ENCODE measurements at places on chromosomes 6 and 20.
A peak's percentile ranks its signal among the peaks of the same experiment; 100 is the strongest.

DNA sequence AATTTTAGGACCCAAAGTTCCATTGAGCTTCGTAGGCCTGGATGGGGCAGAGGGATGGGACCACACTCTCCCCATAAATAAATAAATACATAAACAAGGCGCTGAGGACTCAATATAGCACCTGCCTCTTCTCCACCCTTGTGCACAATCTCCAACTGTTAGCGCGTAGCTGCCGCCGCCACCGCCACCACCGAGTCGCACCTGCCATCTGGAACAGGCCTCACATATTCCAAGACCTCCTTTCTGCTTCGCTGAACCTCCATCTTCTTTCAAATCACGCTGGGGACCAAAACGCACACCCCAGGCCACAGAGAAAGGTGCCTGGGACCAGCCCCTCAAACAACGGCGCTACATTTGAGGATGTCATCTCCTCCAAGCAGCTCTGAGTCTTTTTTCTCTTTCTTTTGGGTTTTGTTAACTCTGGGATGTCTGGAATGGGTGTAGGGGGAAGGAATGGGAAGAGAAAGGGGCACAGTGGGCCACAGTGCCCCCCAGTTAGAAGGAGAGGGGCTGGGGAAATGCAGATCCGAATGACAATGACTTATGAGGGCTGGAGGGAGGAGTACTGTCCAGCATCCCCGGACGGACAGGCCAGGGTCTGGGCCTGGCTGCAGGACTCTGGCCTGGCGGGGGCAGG lies 49.7 kb downstream of the NOL4L start:
- DNase-seq, result no peak

DNA sequence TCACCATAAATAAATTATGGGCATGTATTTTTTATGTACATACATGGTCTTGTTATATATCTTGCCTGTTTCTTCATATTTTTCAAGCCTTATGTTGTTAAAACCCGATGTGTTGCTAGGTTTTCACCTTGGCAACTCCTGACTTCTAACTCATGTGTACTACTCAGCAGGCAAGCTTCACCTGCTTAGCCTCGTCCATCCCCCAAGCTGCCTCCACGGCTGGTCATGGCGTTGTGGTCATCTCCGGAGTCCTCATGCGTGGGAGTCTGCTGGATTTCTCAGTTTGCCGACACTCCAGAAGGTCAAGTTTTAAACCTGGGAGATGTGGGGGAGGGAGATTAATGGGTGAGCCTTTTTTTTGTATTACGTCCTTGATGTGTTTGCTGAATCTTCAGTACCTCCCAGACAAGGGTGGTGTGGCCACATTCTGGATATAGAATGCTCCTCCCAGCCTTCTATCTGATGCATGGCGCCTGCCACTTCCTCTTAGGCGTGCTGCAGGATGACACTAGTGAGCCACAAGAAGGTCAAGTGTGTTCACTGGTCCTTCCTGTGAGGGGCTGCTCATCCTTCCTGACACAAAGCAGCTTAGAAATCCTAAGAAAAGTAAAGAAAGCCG lies 26.6 kb upstream of the EDN3 start:
- no peak for DNase-seq

DNA sequence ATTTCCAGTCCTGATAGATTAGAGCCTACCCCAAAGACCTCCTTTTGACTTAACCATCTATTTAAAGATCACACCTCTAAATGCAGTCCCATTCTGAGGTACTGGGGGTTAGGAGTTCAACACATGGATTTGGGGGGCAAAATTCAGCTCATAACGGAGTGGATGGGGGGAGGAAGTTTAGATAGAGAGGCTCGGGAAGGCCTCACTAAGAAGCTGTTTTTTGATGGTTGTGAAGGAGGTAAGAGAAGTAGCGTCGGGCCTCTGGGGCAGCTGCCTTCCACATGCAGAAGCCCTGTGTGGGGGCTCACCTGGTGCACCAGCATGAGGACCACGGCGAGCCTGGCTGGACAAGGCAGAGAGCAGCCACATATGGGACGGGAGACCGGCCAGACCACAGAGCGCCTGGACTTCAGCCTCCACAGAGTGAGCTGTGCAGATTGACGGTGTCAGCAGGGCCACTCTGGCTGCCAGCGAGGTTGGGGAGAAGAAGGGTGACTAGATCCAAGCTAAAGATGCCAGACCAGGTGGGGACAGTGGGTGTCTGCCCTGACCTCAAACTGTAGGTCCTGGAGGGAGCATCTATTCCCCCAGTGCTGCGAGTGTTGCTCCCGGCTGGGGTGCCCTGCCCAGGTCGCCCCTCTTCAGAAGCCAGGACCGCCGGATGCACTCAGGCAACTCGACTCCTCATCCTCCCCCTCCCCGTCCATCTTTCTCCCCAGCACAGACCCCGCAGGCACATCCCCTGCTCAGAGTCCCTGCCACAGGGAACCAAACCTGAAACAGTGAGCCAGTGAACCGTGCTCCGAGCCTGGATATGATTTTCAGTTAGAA lies 5.1 kb upstream of the SYNJ2 start:
- DNase-seq, result no peak

- no peak for DNase-seq
Measured at GRCh38 chr6:53974941-53975340, 136.3 kb upstream of the MLIP start.

GRCh38 chr6:6546318-6547109 lies 42.0 kb upstream of the LY86 start:
- peak; percentile 62 for DNase-seq

GRCh38 chr20:32743237-32744112 lies at the start of gene COMMD7:
Gene COMMD7, minus strand, starts transcription at chr20:32743467. Its CDS starts 76 bp downstream, at chr20:32743391.
- DNase-seq, result peak; percentile 77

DNA sequence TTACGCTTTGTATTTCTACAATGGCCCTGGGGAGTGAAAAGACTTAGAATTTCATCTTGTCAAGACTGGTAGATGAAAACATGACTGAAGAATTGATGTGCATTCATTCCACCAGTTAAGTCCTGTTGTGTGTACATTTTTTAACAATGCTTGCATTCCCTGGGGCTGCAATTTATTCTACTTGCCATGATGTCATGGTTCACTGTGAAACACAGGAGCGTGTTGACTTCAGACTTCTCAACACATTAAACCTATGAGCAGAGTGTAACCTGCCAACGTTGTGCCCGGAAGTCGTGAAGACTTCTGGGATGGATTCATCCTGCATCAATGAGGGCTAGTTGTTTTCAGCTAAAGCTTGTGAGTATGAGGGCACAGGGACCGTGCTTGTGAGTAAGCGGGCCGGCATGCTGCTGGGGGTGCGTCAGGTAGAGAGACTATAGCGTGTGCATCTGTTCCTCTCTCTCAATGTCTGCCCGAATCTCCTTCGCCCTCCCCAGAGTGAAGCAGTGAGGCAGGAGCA lies 26.3 kb upstream of the RIMS4 start:
- no peak for DNase-seq

DNA sequence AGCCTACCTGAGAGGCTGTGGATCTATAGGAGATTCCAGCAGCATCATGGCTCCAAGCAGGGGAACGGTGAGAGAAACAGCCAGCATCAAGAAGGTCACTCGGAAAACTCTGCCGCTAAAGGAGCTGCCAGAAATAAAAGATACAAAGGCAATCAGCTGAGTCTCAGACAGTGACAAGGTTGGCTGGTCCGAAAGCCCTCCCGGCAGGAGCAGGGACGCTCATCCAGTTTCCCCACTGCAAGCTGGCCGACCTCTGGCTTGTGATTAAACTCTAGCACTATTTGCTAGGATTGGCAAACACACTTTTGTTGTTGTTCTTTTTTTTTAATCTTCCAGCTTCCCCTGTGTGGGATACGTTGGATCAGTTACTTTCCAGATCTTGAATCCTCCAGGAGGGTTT lies 8.7 kb downstream of the APMAP start:
- DNase-seq, result no peak

DNA sequence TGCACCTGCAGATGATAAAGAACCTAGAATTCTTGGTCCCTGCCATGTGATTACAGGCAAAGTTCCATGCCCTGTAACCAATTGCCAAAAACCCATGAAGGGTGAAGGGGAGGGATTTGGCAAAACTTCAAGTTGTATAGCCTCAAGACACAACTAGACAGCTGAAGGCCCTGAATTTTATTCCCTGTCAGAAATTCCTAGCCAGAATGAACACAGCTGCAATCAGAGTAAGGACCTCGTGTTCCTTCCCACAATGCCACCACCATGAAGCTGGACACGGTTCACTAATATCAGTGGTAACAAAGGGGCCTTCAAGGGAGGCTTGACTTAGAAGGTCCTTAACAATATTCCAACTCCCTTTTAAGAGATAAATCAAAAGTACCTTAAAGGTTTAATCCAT lies 22.5 kb upstream of the IRAK1BP1 start:
- no peak for DNase-seq

DNA sequence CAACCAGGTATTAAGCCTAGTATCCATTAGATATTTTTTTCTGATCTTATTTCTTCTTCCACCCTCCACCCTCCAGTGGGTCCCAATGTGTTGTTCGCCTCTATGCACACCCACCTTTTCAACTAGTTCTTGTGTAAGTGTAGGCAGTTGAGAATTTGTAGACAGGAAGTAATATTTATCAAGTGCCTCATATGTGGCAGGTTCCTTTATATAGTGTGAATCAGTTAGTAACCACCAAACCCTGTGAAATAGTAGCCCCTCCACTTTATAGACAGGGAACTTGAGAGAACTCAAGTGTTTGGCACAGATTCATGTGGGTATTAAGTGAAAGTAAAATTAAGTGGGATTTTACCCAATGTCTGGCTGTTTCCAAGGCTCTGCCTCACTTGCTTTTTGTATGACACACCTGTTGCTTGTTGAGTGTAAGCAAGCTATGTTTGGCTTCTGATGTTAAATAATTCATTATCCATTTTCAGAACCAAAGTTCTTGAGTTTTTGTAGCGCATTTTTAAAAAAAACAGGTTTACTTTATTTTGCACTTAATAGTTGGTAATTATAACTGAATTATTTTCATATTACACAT lies 24.8 kb downstream of the AFDN start:
- no peak for DNase-seq

All from astrocyte of the hippocampus (primary cell).